Vagina (tissue), 2 donors: ENCODE measurements at places on chromosomes 3 and 15.

GRCh38 chr3:71430941-71431552 is 152.5 kb downstream of the FOXP1 start:
- DNase-seq = no peak

GRCh38 chr3:50138266-50139200 is 16.6 kb upstream of the SEMA3F start:
- DNase-seq = no peak

DNA sequence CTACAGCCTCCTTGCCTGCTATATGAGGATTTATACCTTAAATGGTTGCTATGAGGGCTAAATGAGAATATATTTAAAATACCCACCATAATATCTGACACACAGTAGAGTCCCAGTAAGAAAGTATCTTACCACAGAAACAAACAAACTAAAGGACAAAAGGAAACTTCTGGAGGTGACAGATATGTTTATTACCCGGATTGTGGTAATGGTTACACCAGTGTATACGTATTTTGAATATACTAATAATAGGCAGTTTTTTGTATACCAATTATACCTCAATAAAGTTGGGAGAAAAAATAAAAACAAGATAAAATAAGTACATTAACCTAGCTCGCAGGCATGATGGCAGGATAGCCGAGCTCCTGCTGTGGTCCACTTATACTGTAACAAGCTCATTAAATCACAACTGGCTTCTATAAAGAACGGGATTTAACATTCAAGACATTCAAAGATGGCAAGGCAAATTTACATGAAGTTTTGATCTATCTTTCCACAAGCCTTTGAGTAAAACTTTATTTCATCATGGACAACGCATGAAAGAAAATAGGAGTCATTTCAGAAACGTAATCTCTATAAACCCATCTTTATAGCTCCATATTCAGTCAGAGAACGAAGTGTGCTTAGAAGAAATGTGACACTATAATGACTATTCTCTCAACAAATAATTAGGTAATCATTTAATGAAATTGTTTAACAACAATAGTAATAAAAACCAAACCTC is 1.5 kb downstream of the RPN1 start:
- no peak for DNase-seq

DNA sequence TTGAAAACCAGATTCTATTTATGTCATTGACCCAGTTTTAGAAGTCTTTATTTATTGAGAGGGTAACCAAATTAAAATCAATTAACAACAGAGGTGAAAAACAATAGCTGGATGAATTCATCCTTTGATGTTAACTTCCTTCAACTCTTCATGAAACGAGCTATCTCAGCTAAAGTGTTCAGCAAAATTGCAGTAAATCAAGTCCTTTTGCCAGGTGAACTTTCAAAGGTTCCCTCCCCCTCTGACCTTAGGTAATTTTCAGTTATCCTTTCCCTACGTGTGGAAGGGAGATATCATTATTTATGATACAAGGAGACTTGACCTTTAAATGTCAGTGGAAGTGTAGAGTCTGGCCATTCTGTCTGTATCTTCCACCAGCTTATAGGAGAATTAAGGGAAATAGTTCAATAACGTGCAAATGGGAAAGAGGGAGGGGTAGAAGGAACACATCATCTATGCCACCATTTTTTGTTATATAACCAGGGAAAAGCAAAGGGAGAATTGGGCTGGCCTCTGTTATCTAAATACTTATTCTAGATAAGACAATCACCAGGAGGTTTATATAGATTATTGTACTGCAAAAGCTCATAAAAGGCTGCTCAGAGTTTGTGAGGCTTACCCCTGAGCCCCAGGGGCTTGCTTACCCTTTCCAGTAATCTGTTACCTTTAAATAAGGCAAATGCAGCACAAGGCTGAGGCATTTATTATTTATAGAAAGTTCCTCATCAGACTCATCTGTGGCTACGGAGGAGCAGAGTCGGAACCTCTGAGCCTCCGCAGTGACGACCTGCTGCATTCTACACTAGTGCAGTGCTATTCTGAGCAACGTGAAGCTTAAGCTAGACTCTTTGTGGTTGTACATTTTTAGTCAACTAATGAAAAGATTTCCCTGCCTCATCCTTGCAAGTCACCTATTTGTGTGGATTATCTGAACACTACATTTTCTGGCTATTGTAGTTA is 97.7 kb upstream of the ZBED2 start:
- no peak for DNase-seq

DNA sequence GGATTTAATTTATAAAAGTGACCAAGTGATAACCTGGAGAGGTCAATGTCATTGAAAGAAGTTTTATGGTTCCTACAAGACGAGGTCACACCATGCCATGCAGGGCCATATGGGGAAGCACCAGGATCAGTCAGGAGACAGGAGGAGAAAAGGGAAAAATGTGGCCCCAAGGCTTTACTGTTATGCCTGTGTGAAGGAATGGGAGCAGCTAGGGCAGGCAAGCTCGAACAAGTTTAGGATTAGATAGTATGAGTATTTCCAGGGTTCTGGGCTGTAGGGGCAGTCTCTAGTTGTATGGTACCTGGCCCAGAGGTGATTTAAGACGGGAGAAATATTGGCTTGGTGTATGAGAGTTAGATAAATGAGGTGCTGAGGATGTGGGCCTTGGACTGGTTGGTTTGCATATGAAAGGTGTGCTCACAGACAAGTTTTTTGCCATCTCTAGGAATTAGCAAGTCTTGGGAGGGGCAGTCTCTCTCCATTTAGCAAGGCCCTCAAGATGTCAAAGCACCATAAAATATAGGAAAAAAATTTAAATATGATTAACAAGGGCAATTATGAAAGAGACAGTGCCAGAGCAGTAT is 36.3 kb upstream of the DCLK3 start:
- no peak for DNase-seq

DNA sequence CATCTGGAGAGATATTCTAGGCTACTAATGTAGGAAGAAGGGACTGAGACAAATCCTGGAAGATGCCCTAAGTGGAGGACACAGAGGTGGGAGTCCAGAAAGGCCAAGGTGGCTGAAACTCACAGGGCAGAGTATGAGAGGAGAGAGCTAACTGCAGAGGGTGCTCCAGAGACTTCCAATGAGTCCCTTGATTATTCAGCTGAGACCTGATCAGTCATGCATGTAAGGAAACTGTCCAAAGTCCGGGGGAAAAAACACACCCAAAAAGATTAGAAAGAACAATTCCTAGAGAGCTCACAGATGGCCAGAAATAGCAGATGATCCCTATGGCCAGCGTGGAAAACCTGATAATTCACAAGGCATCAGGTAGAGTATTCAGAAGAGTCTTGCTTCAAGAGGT is 18.7 kb upstream of the FOXP1 start:
- no peak for DNase-seq

DNA sequence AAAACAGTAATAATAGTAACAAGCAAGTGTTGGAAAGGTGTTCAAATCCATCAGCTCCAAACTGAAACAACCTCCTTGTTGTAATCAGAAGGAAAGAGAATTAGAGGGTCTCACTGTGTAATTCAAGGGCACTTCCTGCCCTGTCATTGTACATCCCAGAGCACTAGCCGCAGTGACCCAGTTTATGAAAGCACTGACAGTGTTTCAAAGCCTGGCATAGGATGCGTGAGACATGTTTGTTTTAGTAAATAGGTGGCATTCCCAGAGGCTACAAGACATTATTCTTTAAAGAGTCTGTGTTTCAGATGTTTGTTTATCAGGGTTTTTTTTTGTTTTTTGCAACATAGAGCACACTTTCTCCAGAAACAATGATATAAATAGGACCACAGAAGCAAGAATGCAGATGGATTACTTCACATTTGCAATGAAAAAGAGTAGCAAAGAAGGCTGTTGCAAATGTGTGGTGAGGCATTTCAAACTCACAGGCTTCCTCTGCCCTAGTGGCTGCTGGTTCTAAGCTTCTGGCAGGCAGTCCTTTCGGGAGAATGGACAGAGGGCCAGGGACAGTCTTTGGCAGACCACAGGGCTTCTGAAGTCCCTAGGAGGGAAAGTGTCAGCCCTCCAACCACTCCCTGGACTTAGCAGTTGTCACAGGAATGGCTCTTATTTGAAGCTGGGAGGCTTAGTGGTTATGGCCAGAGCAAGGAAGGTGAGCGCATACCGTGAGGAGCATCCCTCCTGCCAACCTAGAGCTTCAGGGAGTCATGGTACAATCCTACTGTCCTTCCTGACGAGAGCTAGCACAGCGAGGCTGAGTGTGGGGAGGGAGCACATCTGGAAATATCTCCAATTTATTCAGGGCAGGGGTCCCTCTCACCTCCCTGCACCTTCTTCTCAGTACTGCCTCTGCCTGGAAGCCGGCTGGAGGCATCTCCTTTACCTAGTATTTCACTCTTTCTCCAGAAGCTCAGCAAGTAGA is 31.4 kb upstream of the TIPARP start:
- DNase-seq = no peak

- no peak for DNase-seq
Measured at GRCh38 chr3:174439331-174440252, 419.5 kb upstream of the NAALADL2 start.

DNA sequence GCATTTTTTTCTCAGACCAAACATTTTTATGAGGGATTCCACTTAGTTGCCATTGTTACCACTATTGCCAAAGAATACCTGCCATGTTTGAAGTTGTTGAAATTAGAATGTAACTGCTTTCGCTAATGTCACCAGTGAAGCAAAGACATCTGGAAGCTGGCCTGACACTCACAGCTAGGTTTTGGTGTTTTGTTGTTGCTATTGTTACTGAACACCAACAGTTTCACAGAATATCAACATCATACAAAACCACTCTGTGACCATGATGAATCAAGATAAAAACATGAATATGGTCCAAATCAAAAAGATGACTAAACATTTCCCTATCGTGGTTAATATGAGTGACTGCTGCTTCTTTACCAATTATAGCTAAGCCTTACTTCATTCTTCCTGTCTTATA is 6.9 kb upstream of the CFAP20DC start:
- no peak for DNase-seq

- no peak for DNase-seq
Measured at GRCh38 chr3:189273736-189274135, 102.0 kb downstream of the TPRG1 start.

DNA sequence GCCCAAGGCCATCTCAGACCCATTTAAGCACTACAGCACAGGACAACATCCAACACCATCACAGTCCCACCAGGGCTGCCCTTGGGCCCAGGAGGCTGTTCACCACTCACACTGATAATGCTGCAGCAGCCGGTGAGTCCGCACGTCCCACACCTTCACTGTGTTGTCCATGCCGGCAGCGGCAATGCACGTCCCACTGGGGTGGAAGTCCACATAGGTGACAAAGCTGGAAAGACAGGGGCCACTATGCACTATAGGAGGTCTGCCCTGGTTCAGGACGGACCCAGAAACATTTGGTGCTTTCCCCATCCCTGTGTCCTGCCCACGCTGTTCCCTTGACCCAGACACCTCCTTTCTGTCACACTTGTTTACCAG is 8.5 kb downstream of the POC1A start:
- DNase-seq = no peak

GRCh38 chr3:159340877-159341500 is 539.1 kb downstream of the MFSD1 start:
- DNase-seq = no peak

DNA sequence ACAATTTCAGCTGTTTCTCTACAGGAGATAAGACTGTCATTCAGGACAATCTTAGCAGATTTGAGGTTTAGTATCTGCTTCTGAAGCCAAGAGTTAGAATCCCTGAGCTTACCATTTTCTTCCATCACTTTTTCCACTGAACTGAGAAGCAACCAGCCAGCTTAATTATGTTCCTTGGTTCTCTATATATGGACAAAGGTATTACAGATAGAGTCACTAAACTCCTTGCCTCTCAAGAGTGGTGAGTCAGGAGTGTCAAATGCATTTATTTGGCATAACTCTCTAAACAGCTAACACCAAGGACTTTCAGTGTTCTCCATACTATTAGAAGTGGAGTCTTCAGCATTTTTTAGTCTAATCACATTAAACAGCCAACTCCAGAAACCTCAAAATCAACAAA is 239.3 kb downstream of the ALCAM start:
- DNase-seq = no peak

GRCh38 chr3:59876533-59877062 is 826.8 kb upstream of the CFAP20DC start:
- no peak for DNase-seq

GRCh38 chr3:158802409-158803268 is 785 bp downstream of the MFSD1 start:
- no peak for DNase-seq

- no peak for DNase-seq
Measured at GRCh38 chr15:70132139-70132538, 34.4 kb upstream of the TLE3 start.

- no peak for DNase-seq
Measured at GRCh38 chr3:97975466-97975865, 3.2 kb upstream of the RIOX2 start.

- no peak for DNase-seq
Measured at GRCh38 chr15:78216276-78217104, 17.9 kb downstream of the ACSBG1 start.

DNA sequence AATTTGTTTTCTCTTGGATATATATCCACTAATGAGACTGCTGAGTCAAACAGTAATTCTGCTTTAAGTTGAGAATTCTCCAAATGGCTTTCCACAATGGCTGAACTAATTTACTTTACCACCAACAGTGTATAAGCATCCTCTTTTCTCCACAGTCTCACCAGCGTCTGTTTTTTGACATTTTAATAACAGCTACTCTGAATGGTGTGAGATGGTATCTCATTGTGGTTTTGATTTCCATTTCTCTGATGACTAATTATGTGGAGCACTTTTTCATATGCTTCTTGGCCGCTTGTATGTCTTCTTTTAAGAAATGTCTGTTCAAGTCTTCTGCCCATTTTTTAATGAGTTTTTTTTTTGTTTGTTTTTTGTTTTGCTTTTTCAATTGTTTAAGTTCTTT is 206.2 kb downstream of the CTNNB1 start:
- DNase-seq = no peak

DNA sequence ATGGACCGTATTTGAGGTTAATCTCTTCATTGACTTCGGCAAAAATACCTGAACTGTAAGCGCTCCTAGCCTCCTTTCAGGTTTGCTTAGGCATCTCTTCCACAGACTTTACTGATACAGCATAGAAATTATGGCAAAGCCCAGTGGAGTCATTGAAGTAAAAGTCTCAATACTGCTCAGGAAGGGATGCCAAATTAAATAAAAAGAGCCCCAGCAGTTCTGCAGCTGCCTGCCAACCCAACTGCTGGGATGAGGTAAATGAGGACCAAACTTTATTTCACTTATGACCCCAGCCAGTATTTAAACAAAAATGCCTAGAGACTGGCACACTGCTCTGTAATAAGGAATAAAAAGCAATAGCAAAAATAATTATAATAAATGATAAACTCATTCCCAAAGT is 65.4 kb downstream of the IQCH start:
- no peak for DNase-seq

DNA sequence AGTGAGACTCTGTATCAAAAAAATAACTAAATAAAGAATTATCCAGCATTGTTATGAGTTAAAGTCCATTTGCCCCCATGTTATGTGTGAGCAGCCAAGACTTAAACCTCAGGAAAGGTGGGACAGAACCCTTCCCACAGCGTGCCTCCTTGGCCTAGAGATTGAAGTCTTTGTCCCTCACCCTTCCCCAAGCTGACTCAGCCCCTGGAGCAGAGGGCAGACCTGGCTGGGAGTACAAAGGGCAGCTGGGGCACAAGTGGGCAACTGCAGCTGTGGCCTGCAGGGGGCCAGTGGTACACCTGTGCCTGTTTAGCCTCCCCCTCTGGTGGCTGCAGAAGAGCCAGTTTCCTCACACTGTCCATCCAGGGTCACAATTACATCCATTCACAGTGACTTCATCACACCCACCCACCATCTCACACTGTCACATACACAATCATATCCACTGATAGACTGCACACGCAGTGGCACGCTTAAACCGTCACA is 940 bp upstream of the ACY1 start:
- DNase-seq = no peak
